Stimulated activated CD8-positive, alpha-beta memory T cell treated with anti-CD3 and anti-CD28 coated beads, Interleukin-4, amount 100 ng/mL, for 1 hour (primary cell): ENCODE measurements at places on chromosomes 2 and 18.

GRCh38 chr2:143482316-143482715 is 353.1 kb downstream of the ARHGAP15 start:
- no peak for DNase-seq

DNA sequence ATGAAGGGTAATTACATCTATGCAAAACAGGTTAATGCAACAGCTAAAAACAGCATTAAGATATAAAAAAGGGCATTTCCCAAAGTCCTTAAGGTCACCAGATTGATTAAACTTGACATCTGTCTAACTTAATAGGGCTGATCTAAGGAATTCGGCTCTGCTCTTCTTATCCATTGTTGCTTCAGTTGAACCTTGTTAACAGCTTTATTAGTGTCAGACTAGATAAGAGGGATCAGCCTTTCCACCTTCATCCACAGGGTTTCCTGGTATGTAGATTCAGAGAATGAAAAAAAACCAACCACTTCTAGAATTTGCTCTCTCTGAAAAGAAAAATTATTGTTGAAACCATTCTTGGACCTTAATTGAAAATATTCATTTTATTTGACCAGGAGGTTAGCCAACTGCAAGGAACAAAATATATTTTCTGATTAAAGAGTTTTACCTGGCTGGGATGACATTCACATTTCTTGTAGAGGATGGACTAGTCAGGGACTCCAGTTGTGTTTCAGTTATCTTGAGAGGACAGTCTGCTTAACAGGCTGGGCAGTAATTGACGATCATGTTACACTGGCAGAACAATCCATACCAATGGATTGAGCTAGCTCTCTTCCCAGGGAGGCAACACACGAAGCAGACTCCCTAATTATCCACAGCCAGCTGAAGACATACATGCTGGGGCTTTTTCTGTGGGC is 357.4 kb upstream of the ACVR2A start:
- DNase-seq = no peak

- DNase-seq = no peak
Measured at GRCh38 chr2:23900541-23901322, 26.2 kb downstream of the ATAD2B start.

- no peak for DNase-seq
Measured at GRCh38 chr18:56171848-56172247, 466.5 kb downstream of the TXNL1 start.

DNA sequence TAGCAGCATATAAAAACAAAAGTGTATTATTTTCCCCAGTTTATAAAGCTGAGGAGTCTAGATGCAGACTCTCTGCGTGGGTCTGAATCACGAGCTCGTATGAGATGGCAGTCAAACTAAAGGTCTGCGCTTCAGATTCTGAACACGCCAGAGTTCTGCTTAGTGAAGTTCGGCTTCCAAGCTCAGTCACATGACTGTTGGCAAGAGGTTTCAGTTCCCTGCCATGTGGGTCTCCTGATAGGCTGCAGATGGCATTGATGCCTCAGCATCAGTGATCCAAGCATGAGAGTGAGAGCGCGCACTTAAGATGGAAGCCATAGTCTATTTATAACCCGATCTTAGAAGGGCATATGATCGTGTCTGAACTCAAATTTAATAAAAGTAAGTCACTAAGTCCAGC is 242.8 kb upstream of the DOK6 start:
- DNase-seq = no peak
